ENCODE measurements at places on chromosomes 4 and X.

DNA sequence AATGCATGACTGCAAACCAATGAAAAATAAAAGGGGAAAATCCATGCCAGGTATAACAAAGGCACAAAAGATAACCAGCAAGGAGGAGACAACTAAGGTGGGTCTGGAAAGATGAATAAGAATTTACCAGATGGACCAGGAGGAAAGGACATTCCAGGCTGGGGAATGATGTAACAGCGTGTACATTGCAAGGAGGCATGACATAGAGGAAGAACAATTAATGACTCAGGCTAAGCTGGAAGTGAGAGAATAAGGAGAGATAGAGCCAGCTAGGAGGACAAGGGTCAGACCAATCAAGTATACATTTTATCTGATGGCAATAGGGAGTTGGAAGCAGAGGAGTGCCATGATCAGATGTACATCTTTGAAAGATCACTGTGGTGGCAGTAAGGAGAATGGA, 57.0 kb downstream of the MTMR8 start:
- DNase-seq = no peak

GRCh38 chrX:119495734-119496726, 27.8 kb downstream of the SLC25A5 start:
- DNase-seq = no peak

DNA sequence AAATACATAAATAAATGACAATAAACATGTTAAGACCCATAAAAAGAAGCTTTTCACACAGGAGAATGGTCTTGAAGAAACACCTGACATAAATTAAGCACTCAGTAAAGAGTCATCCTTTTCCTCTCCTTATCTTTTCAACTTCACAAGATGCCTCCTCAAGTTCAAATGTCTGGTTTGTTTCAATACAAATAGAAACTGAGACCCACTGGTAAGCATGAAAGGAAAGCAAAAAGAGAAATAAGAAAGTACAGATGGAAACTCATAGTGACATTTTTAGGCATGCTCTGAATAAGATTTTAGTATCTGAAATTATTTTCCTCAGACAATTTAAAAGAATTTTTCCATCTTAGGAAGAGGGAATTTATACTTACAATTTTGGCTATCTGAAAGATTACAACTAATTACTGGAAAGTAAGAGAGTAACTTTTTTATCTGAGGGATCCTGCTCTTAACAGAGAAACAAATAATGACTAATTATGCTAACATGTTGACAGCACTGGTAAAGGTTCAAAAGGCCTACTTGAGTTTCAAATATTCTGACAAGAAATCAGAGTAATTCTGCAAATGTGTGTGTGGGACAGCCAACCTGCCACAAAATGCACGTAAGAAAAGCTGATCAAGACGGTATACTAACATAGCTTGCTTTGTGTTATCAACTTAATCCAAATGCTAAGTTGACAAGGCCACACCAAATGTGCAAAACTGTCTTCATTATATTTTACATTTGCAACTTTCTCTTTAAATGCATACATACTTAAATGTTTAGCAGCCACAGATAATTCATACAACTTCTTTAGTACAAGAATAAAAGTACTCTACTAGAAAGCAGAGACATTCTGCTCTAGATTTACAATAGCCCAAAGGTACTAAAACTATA, 113.0 kb downstream of the IQCM start:
- no peak for DNase-seq

- DNase-seq = no peak
Observed at GRCh38 chr4:176635372-176636261, 157.1 kb downstream of the VEGFC start.

DNA sequence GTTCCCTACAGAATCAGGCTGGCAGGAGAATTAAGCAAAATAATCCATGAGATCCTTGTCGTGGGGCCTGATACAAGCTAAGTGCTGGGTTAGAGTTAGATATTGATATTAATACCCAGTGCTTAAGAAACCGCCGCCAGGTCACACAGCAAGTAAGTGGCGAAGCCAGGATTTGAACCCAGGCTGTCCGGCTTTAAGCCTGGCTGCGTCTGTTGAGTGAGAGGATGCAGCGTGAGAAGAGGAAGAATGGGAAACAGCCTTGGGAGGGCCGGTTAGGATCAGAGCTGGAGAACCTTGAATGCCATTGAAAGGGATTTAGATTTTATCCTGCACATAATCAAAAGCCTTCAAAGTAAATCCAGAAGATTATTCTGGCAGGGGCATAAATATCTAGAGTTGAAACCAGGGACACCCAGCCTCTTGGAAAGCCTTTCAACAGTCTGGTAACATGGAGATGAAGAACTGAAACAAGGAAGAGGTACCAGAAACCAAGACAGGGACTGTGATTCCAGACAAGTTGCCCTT, 64.8 kb upstream of the HELT start:
- no peak for DNase-seq

GRCh38 chr4:132114885-132115284, 1034.2 kb upstream of the PCDH10 start:
- DNase-seq = no peak

DNA sequence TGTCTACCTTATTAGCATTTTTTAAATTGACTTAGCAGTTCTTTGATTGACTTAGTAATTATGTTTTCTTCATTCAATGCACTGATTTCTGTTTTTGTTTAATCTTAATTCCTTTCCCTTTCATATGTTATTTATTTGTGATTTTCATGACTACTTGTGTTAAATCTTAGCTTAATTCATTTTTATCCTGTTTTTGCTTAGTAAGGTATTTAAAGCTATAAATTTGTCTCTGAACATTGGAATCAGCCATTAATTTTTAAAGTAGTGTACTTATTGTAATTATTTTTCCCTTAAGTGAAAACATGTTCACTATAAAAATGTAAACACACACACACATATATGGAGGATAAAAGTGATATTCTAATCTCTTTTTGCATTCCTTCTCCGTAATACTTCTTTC, 109.1 kb upstream of the DIPK2B start:
- DNase-seq = no peak

DNA sequence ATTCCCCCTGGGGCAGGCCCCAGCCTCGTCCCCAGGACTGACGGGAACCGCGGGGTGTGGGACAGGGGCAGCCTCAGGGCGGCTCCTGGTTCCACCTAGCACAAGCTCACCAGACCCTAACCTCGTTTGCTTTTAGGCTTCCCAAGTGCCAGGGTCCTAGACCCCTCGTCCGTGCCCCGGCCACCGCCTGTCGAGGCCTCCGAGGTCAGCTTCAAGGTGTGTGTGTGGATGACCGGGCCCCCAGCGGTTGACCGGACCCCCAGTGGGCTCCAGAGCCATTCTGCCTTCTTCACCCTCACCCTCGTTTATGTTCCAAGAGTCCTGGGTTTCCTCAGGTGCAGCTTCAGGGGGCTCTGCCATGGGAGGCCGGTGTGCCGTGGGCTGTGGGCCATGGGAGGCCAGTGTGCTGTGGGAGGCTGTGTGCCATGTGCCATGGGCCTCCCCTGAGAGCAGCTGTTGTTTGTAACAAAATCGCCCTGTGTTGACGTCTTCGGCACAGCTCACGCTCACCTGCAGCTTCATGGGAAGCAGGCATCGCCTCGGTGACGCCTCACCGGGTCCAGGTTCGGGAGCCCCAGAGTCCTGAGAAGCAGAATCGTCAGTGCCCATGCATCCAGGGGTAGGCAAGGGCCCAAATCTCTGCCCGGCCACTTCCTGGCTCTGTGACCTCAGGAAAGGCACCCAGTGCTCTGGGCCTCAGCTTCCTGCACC, 43.0 kb upstream of the HMX1 start:
- no peak for DNase-seq

GRCh38 chr4:53147711-53148110, 218.2 kb downstream of the SCFD2 start:
- no peak for DNase-seq

- no peak for DNase-seq
Observed at GRCh38 chr4:148270630-148271029, 171.6 kb downstream of the NR3C2 start.

DNA sequence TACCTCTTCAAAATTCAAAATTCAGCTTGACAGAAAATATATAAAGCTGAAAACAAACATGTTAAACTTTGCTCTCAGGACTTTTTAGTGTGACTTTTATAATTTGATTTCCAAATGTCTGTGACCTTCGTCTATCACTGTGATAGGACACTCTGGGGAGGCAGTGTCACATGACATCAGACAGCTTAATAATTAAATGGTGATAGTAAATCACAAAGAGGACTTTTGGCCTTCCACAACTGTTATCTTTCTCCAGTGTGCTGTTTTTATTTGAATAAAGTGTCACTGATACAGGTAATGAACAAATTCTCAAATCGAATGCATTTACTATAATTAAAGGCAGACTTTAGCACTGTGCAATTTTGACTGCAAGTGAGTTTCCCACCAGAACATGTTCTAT, 83.1 kb downstream of the MID1 start:
- DNase-seq = no peak

DNA sequence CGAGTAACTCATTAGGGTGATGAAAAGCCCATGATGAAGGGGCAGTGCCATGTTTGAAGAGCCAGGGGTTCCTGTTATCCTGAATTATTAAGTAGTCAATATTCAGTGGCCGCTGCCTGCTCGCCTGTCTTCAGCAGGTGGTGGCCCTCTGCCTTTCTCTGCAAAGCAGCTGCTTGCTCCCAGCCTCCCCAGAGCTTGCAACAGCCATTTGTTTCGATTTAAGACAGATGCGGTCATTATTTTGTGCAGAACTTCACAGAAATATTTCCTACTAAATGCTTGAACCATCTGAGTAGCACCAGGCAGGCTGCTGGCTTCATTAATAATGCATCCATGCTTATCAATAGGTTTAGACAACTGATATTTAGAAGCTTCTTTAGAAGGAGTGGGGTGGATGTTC, 104.3 kb upstream of the TTC29 start:
- no peak for DNase-seq

DNA sequence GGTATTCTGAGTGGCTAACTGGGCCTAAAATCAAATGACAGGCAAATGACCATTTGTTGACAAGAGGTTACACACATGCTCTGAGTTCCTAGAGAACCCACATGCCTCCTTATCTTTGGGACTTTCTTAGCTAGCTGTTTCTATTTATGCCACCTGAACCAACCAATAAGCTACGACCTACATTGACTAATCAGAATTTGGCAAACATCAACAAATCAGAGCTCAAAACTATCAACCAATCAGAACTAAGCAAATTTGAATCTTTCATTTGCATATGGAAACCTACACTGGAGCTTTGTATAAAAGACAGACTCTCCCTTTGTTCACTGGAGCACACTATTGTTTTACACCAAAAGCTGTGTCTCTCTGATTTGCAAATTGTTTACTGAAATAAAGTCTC, 192.0 kb downstream of the CXXC4 start:
- DNase-seq = no peak

- DNase-seq = no peak
Observed at GRCh38 chr4:159506801-159507517, 404.1 kb downstream of the RAPGEF2 start.

DNA sequence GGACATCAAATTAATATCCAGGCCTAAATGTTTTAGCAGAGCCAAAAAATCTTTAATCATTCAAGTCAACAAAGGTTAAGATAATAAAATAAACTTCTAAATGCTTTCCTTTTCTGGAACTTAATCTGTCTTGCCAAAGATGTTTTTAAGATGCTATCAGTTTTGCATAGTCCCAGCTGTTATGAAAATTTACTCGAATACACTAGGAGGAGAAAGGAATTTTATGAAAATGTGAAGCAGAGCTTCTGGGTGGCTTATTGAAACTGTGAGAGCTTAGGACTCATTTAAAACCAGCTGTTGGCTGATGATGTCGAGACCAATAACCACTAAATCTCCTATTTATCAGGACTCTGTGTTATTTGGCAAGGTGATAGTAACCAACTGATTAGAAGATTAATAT, 202.2 kb upstream of the ETNPPL start:
- DNase-seq = no peak

GRCh38 chr4:185108669-185109068, 34.4 kb upstream of the SLC25A4 start:
- no peak for DNase-seq

DNA sequence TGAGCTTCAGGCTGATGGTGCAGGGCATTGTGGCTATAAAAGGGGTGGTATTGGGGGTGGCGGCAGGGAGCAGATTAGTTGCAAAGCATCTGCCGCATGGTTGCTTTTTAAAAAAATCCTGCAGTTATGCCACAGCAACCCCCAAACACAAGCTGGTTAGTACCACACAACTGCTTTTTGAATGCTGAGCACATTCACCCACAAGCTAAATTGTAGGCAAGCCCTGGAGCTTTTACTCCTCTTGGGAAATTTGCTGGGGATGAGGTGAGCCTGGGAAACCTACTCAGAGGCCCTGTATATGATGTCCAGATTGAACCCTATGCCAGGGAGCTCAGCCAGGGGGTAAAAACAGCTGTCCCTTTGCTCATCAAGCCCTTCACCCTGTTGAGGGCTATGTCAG, 33.8 kb upstream of the TRIM2 start:
- DNase-seq = no peak

DNA sequence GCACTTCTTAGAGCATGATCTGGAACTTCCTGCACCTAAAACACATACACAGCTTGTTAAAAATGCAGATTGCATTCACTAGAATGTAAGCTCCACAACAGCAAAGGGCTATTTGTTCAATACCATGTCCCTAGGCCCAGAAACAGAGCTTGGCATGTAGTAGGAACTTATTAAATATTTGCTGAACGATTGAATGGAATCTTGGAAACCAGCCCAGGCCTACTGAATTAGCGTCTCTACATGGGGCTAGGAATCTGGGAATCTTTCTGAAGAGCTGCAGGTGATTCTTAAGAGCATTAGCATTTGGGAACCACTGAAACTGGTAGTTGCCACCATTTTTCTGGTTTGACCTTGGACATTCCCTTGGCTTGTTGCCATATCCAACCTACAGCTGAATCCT, 234.1 kb downstream of the STIM2 start:
- no peak for DNase-seq

DNA sequence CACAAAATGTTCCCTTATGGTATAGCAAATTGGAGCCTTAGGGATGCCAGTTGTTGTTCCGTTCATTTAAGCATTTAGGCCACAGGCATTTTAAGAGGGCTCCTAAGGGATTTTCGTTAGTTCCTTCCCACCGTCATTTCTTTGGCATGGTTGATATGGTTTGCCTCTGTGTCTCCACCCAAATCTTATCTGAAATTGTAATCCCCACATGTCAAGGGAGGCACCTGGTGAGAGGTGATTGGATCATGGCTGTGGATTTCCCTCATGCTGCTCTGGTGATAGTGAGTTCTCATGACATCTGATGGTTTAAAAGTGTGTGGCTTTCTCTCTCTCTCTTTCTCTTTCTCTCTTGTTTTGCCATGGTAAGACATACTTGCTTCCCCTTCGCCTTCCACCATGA, 104.1 kb downstream of the ASB9 start:
- peak; percentile 17 for DNase-seq
